Stimulated activated naive CD8-positive, alpha-beta T cell treated with anti-CD3 and anti-CD28 coated beads, Interleukin-15, amount 100 ng/mL, for 72 hours (primary cell): ENCODE measurements at places on chromosomes 5 and 9.

GRCh38 chr5:81936750-81937149, 35.1 kb upstream of the ATG10 start:
- no peak for DNase-seq

DNA sequence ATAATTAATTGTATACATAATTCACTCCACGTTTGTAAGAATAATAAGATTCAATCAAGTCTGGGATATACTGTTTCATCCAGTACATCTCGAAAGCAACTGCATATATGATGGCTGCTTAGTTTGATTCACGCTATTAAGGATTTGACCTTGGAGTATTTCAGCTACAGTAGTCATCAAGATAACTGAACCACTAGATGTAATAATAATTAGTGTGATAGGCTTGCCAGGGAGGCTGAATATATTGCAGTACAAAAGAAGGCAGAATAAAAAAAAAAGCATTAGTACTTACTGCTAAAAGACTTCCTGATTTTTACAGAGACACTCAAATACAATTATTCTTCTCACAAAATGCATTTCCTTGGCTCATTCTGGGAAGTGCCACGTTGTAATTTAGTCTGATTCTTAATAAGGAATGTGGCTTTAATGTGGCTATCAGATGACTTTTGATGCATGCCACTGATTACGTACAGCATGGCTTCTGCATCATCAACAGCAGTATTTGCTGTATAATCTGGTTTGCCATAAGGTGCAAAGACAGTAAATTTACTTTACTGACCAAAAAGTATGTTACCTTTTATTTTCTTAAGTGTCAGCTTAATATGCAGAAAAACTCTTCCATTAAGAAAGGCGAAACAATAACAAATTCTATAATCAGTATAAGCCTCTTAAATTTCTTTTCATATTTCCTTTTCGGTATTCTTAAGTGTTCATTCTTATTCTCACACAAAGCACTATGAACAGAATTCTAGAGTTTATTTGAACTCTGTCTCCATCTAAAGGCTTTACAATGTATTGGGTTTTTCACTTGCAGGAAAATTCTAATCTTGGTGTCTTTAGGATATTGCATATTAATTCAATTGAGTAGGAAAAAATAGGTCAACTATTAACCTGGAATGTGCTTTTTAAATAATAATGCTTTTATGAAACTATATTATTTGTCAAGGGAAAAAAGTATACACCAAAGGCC, 166.4 kb downstream of the SLF1 start:
- no peak for DNase-seq

- DNase-seq, result no peak
Observed at GRCh38 chr5:149826574-149826973, 96.5 kb downstream of the PPARGC1B start.

GRCh38 chr9:80233102-80233843, 661.5 kb downstream of the TLE4 start:
- DNase-seq, result no peak

DNA sequence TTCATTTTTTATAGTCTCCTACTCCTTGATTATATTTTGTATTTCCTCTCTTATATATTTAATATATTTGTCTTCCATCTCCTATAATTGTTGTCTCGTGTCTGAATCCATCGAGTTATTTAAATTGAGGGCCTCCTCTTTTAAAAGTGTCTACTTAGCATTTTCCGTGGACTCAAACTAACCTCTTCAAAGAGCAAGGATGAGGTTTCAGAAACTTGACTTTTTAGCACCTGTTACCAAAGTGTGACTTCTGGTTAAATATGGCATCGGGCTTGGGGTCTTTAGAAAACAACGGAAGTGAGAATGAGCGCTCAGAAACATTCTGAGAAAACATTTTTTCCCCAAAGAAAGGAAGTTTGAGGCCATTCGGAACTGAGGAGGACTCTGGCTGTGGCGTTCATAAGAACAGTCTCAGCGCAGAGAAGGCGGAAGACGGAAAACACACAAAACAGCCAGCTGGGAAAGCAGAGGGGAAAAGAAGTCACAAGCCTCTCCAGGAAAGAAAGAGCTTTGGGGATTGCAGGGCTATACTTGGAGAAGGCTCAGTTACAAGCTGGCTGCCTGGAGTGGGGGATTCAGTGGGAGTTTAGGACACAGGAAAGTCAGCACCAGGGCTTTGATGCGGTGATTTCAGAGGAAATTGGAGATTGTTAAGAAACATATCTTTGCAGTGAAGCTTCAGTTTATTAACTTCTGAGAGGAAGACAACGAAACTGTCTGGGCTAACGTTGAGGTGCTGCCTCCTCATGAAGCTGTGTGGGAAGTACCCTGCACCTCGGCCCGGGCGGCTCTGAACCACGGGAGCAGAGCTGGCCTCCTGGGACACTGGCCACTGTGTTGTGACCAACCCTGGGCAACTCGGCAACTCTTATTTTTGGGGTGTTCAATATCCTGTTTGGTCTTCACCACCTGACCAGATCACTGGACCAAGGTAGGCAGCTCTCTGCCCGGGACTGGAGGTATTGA, 25.1 kb upstream of the IRX2 start:
- no peak for DNase-seq

GRCh38 chr5:174325431-174325830, 279.9 kb downstream of the NSG2 start:
- DNase-seq, result no peak

- DNase-seq, result no peak
Observed at GRCh38 chr5:900781-901180, 8.1 kb downstream of the TRIP13 start.

- no peak for DNase-seq
Observed at GRCh38 chr9:76067696-76068095, 177.2 kb downstream of the PCSK5 start.

- DNase-seq, result no peak
Observed at GRCh38 chr5:56409331-56410190, 176.4 kb upstream of the ANKRD55 start.

DNA sequence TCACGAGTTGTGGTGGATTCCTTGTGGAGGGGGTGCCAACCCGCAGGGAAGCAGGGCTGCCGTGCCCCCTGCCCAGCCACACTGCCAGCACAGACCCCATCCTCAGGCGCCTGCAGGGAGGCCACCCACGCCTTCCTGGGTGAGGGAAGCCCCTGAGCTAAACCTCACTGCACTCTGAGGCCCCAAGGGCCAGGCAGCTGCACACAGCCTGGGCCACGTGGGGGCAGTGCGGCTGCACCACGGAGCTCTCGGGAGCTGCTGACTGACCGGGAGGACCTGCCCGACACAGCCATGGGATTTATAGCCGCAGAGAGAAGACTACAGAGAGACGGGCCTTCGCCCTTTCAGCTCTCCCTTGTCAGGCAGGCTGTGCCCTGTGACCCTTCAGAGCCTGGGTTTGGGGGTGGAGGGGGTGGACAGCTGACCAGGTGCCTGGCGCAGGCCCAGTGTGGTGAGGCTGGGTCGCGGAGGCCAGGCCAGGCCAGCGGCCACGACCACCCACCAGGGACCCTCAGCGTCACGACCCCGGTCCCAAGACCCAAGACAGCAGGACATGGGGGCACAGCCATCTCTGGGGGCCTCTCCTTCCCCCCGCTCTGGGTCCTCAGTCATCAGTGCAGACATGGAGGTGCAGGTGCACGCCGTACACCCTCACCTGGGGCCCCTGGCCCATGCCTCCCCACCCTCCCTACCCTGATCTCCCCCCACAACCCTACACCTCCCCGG, 4.3 kb upstream of the AHRR start:
- DNase-seq, result peak; percentile 82

GRCh38 chr5:83099001-83099400, 21.7 kb downstream of the XRCC4 start:
- DNase-seq, result no peak
